Mammary epithelial cell (primary cell): ENCODE measurements at places on chromosomes 2 and 18. TPM values are rescaled to one million over a fixed set of nuclear protein-coding genes. Genes with fewer than 3 reads are reported as not detected.

The GAREM1 gene
- polyA plus RNA-seq, result 5.9 TPM

The GALNT3 gene
- polyA plus RNA-seq, result 29.0 TPM

The PFN4 gene
- 0.42 TPM for polyA plus RNA-seq

The MYL1 gene
- not detected for polyA plus RNA-seq

The LIMS1 gene
- polyA plus RNA-seq, result 73.5 TPM

The KCNJ3 gene
- polyA plus RNA-seq, result not detected

The FIGN gene
- polyA plus RNA-seq, result 2.7 TPM

The SH3BP4 gene
- polyA plus RNA-seq, result 36.8 TPM

The ASB18 gene
- polyA plus RNA-seq, result not detected

The GLI2 gene
- polyA plus RNA-seq, result 0.01 TPM

The SLC14A1 gene
- polyA plus RNA-seq, result 0.05 TPM

The TRIM43B gene
- 0.09 TPM for polyA plus RNA-seq

The ALK gene
- polyA plus RNA-seq, result not detected

The POTEC gene
- not detected for polyA plus RNA-seq

The SERPINB13 gene
- 4.2 TPM for polyA plus RNA-seq
